ENCODE measurements at places on chromosomes 1 and 21. TPM values are rescaled to one million over a fixed set of nuclear protein-coding genes. Genes with fewer than 3 reads are reported as not detected.

The NMNAT2 gene
- polyA plus RNA-seq: 1.5 TPM

DNA sequence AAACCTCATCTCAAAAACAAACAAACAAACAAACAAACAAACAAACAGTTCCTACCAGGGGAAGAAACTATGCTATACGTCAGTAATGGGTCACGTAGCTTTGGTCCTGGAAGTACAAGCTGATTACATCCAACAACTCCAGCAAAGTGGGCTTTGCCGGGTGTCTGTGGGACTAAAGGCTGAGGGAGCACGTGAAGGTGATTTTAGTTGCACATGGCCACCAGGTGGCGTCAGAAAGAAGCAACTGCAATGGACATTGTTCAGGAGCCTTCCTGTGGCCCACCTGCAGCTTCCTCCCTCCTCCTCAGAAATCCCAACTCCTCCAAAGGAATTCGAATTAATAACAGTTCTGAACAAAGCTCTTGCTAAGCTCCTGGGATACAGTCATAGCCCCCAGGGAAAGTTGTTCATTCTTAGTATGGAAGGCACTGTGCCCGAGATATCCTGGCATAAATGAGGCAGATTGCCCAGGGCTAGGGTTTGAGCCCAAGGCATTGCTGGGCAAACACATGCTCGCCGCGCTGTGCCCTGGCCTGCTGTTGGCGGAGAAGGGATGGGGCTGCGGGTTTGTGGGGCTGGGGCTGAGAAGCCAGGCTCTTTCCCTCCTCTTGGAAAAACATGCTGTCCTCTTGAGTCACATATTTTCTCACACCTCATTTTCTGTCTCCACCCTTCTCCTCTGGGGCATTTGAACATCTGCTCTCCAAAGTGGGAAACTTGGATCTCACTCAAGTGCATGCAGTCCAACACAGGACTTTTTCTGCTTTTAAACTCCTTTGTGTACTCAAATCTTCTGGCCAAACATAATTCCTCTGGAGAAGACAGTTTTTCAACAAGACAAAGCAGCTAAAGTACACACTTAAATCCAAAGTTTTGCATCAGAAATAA lies 28.6 kb downstream of the AKNAD1 start:
- DNase-seq: peak; percentile 96

The GPR37L1 gene
- polyA plus RNA-seq: 0.02 TPM

The MAP10 gene
- 0.34 TPM for polyA plus RNA-seq

The PRDM2 gene
- 6.8 TPM for polyA plus RNA-seq

GRCh38 chr1:179029321-179029759 lies 3.6 kb downstream of the FAM20B start:
- DNase-seq: no peak

DNA sequence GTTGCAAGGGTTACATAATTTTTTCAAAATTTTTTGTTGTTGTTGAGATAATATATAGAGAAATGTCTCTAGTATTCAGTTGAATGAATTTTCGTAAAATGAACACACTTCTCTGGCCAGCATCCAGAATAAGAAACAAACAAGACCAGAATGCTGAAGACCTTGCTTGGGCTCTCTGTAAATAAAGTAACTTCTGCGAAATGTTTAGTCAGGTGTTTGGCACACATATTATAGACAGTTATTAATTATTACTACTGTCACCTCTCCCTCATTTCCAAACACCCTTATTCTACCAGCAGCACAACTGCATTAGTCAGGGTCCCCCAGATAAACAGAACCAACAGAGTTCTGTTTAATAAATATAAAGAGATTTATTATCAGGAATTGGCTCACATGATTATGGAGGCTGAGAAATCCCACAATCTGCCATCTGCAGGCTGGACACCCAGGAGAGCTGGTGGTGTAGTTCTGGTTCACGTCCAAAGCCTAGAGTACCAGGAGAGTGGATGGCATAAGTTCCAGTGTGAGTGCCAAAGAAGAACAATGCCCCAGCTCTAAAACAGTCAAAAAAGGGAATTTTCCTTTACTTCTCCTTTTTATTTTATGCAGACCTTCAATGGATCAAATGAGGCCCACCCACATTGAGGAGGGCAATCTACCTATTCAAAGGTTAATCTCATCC lies 44.1 kb upstream of the KCND3 start:
- no peak for DNase-seq

GRCh38 chr21:28749536-28749935 lies 243.1 kb downstream of the LTN1 start:
- DNase-seq: no peak

The IL24 gene
- polyA plus RNA-seq: 0.09 TPM

The TMEM59 gene
- 182 TPM for polyA plus RNA-seq

GRCh38 chr1:83794384-83794783 lies 204.5 kb downstream of the TTLL7 start:
- no peak for DNase-seq

The GPR89B gene
- polyA plus RNA-seq: 10.2 TPM

- DNase-seq: no peak
Observed at GRCh38 chr1:109485001-109485400, 1.3 kb downstream of the ATXN7L2 start.

GRCh38 chr1:56223968-56224367 lies 355.4 kb downstream of the PLPP3 start:
- no peak for DNase-seq

The TCP10L gene
- 0.11 TPM for polyA plus RNA-seq

The FCRL5 gene
- not detected for polyA plus RNA-seq

DNA sequence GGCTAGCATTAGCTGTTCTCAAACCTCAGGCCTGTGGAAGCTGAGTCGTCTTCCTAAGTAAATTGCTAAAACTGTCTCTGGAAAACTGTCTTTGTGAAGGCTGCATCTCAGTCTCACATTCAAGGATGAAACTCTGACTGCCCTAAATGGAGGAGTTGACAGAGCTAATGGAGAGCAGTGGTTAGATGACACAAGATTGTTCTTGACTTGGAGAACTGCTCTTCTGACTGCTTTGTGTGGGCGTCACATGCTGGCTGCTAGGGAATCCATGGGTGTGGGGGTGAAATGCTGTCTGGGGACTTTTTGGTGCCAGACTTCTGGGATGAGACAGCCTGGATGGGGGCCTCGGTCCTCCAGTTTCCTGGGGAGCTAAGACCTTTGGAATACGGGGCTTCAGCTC lies 24.5 kb upstream of the TSPAN2 start:
- peak; percentile 45 for DNase-seq

The TIMM17A gene
- polyA plus RNA-seq: 64.3 TPM

DNA sequence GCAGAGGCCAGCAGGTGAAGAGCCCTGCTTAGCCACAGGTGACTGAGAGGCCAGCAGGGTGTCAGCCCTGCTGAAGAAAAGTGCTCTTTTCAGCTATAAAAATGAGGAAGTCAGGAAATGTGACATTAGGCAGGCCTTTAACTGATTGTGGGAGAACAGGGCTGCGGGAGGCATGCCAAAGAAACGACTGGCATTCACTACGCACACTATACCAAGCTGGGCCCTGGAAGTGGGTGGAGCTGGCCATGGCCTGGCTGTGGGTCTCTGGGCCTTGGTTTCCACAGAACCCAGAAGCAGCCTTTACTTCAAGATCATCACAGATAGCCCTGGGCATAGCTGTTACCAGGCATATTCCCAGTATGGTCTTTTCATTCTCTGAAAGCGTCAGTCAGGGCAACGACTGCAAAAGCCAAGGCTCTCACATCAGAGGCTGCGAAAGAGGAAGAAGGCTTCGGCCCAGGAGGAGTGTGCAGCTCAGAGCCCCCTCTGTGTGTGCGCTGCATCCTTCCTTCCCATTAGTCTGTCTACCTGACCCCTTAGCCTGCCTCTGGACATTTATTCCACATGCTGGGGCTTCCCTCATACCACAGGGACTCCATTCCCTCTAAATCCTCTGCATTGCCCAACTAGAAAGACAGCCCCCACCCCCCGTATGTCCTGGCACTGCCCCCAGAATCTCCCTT lies 14.3 kb downstream of the SLC2A1 start:
- DNase-seq: no peak

DNA sequence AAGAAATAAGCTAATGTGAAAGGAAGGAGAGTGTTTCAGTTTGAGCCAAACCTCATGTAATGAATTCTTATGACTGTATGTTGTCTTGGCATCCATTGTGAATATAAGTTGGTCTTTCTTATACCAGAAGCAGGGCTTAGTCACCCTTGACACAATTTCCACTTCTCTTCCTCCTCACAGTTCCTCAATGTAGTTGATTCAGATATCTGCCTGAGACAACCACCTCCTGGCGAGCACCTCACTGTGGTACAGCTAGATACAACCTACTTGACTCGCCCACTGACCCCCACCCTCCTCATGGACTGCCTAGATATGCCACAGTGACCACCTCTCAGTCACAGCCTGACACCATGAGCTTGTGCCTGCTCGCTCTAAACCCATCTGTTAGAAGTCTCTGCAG lies 45.6 kb downstream of the KYAT3 start:
- DNase-seq: no peak

DNA sequence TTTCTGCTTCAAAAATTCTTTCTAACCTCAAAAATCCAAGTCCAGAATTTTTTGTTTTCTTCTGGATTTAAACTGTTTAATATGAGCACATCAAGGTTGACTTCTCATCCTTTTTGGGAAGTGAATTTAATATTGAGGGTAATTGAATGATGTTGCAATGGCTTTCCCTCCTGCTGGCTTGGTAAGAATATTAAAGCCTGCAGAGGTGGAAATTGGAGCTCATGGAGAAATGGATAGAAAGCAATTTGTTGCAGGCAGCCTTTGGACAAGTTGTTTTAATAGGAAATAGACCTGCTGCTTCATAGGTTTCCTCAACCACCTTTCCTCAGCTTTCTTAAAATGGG lies 124.7 kb downstream of the SYT2 start:
- DNase-seq: no peak

DNA sequence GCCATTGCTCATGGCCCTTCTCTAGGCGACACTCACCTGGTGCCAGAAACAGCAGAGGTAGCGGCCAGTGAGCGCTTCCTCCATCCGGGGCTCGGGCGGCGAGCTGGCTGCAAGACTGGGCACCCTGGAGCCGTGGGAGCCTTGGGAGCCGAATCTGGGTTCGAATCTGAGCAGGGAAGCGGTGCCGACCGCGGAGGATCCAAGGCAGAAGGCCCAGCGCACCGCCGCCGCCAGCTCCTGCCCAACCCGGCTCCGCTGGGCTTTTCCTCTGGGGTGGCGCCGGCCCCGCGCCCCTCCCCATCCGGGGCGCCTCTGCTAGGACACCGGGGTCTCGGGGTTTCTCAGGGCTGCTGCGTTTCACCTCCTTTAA lies 1.7 kb upstream of the PRDM16 start:
- no peak for DNase-seq

GRCh38 chr1:204363335-204364114 lies 3.8 kb upstream of the PLEKHA6 start:
- DNase-seq: peak; percentile 59

- peak; percentile 57 for DNase-seq
Observed at GRCh38 chr21:37711836-37712568, 204.3 kb downstream of the KCNJ6 start.

DNA sequence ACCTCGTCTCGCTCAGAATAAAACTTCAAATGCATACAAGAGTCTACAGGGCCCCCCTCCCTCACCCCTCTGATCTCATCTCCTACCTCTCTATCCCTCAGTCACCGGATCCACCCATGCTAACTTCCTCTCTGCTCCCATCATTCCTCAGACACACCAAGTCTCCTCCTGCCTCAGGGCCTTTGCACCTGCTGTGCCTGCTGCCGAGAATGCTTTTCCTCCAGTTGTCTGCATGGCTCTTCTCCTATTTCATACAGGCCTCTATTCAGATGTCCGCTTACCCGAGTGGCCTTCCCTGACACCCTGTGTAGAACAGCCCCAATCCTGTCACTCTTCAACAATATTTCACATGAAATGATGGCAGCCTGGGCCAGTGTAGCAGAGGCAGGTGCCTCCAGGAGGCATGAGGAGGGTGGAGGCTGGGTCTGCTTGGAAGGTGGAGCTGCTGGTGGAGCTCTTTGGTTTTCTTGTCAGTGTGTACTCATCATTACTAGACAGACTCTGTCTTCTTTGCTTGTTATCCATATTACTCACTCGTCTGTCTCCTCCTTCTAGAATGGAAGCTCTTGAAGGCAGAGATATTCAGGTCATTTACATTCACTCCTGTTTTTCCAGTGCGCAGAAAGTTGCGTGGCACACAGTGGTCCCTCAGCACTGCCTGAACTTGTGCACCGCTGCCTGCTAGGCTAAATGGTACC lies 4.2 kb downstream of the SH2D2A start:
- DNase-seq: peak; percentile 11

- DNase-seq: no peak
Observed at GRCh38 chr1:3066250-3066711, 2.7 kb upstream of the PRDM16 start.

DNA sequence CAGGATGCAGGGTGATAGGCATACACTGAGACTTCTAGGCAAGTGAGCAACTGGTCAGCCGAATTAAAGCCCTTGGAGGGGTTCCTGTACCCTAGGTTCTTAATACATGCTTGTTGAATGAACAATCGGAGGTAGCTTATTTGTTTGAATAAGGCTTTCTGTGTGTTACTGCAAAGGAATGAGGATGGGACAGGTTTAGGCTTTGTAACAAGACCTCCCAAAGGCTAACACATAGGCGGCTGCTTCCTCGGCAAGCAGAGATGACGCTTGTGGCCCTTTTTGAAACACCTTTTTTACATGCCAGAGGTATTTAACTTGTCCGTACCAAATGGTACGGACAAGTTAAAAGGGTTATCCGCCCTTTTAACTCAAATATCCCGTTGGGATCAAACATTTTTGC lies 511.6 kb downstream of the KIF26B start:
- no peak for DNase-seq

DNA sequence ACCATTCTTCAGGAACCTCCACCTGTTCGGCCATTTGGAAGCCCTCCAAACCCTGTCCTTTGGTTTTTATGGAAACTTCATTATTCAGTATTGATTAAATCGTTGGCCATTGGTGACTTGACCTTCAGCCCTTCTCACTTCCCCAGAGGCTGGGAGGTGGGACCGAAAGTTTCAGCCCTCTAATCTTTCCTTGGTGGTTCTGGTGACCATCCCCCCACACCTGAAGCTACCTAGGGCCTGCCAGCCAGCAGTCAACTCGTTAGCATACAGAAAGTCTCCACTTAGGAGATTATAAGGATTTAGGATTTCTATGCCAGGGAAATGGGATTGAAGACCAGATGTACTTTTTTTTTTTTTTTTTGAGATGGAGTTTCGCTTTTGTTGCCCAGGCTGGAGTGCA lies 6.7 kb downstream of the DHX9 start:
- no peak for DNase-seq

The MYCL gene
- polyA plus RNA-seq: 2.3 TPM

GRCh38 chr1:243489681-243490546 lies 234.1 kb downstream of the SDCCAG8 start:
- no peak for DNase-seq

DNA sequence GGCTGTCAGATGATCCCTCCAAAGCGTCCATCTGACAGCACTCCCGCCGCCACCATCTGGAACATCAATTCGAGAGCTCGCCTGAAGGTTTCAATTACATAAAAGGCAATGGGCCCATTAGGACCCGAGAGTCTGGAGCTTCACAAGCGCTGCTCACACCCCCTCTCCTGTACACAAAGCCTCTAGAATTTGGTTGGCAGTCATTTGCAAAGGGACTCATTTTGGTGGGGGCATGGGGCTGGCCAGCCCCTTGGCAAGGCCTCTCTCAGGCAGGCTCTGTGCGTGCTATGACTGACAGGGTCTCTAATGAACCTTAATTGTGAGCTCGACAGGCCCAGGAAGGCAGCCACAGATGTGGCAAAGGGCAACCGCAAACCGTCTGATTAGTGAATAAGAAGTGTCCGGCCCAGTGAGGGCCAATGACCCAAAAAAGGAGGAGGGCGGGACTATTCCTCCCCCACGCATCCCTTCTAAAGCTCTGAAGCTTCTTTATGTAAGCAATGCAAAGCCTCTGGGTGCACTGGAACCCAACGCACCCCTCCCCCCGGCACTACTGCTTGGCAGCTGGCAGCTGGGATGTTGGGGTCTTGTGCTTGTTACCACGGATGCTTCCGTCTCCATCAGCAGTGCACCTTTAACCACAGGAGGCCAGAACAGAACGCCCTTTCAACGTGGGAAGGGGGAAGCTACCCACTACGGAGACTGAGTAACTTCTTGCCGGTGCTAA lies 79.4 kb downstream of the CAPZB start:
- DNase-seq: no peak
